ENCODE measurements at places on chromosomes 12 and 14.
A peak's percentile ranks its signal among the peaks of the same experiment; 100 is the strongest.

DNA sequence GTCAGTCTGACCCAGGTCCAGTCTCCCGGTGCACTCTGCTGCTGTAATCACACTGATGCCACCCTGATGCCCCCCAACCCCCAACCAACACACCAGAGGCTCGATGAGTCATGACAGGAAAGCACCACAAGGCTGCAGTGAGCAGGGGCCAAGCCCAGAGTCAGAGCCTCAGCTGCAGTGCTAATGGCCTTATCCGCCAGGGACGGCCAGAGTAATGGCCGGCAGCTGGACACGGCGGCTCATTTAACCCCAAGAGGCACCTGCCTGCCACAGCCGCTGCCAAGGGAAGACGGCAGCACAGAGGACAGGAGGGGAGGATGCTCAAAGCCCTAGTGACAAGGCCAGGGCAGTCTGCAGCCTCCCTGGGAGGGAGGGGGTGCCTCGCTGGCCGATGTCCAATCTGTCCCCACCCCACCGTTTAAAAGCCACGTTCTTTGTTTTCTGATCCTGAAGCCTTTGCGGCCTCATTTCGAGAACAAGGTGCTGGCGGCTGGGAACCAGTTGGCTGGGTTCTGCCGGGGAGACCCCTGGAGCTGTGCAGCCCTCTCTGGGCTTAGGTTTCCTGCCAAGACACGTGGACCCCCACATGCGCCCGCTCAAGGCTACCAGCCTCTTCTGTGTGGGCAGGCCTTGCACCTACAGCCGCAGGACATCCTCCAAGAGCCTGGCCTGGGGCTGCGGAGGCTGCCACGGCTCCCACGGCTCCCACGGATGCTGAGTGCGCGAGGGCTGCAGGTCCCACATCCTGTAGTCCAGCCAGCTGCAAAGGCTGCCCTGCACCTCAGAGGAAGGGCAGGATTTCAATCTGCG, 13.1 kb downstream of the CCDC85C start:
- no peak for DNase-seq

DNA sequence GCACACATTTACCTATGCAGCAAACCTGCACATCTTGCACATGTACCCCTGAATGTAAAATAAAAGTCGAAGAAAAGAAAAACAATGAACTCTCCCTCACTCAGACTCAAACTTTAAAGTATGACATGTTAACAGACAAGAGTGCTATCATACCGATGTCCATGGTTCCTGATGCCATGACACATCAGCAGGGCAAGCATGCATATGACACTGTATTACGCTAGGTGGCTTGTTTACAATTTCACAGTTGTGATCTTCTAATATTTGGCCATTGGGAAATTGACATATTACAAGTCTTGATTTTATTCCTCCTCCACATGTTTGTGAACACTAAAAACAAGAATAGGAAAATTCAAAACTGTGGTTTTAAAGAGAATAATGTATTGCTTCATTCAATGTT, 126.6 kb downstream of the ADAMTS20 start:
- DNase-seq: no peak

DNA sequence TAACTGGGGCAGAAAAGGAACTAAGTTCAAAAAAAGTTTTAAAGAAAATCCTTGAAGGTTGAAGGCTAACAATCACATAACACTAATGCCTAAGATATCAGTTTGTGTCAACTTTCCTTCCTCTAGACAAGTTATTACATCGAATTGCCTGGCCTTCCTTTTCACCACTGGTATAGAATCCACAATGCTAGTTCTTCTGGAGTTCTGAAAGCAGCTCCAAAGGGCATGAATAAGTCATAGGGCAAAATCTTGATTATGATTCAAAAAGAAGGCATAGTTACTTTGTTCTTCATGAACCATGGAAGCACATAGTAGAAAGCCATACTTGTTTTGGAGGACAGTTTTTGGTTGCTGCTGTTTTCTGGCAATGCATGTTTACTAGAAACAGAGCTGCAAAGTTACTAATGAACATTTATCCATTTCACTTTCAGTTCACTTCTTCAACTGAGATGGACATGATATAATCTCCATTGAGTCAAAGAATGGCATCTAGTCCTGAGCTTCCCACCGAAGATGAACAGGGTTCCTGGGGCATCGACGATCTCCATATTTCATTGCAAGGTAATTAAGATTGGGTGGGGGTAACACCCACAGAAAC, 56.0 kb downstream of the SYNE2 start:
- no peak for DNase-seq

- peak; percentile 33 for DNase-seq
Measured at GRCh38 chr12:42332301-42333285, 6.6 kb downstream of the PPHLN1 start.

DNA sequence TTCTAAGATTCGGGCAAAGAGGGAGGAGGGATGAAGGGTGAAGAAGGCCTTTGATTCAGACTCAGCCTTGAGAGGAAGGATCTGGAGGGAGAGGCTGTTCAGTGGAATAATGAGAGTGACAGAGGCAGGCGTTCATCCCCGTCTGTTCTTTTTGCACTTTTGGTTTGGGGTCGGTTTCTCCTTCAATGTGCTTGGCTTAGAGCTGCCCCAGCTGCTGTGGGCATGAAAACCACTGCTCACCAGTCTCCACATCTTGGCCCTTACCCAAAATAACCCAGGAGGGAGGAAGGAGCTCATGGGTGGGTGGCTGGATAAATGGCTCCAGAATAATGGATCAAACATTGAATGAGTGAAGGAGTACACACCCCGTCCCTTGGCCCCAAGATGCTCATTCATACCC, 261.7 kb upstream of the FKBP4 start:
- DNase-seq: no peak

DNA sequence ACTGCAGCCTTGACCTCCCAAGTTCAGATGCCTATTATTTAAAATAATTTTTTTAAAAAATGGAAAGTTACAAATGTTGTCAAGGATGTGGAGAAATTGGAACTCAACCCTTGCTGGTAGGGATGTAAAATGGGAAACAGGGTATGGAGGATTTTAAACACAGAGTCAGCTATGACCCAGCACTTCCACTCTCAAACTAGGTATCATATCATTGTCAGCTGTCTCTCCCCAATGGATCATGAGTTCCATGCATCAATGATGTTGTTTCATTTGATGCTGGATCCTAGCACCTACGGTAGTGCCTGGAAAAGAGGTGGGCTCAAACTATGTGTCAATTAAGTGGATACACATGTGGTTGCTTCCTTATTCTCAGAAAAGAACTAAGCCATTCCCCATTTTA, 150.9 kb downstream of the RIMBP2 start:
- no peak for DNase-seq

DNA sequence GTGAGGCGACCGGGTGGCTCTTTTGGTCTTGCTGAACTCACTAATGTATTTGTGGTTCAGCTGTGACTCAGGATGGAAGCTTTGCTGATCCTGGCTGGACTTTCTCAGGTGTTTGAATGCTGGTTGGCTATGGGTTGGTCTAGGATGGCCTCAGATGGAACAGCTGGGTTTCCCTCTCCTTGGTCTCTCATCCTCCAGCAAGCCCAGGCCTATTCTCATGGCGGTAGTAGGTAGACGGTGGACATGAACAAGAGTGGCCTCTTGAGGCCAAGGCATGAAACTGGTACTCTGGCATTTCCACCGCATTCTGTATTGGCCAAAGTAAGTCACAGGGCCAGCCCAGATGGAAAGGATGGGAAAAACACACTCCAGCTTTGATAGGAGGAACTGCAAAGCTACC, 11.8 kb upstream of the POLR3B start:
- DNase-seq: peak; percentile 48

DNA sequence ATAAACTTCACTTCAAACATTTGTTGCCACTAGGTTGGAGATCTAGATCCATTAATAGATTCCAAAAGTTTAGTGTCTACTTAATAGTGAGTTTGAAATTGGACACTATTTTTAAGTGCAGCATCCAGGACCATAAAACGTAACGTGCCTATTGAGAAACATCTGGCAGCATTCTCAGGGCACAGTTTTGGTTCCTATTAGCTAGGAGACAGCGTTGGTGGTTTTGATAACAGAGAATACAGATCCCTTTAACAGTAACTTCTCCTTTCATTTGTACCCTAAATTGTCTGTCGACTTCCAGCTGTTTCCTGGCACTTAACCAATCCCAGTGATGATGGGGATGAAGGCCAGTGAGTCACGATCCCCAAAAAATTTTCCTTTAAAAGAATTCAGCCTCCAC, 25.8 kb downstream of the KCNK10 start:
- no peak for DNase-seq

DNA sequence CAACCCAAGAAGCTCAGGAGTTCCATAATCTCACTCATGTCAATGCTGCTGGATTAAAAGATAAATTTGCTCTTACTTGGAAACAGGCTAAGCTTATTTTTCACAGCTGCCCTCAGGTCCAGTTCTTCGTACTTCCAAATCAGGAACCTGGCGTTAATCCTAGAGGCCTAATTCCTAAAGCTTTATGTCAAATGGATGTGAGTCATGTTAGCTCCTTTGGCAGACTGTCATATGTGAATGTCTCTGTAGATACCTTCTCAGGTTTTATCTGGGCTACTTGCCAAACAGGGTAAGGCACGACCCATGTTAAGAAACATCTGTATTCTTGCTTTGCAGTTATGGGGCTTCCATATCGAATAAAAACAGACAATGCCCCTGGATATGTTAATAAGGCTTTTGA, 504.6 kb downstream of the ALG10 start:
- no peak for DNase-seq

DNA sequence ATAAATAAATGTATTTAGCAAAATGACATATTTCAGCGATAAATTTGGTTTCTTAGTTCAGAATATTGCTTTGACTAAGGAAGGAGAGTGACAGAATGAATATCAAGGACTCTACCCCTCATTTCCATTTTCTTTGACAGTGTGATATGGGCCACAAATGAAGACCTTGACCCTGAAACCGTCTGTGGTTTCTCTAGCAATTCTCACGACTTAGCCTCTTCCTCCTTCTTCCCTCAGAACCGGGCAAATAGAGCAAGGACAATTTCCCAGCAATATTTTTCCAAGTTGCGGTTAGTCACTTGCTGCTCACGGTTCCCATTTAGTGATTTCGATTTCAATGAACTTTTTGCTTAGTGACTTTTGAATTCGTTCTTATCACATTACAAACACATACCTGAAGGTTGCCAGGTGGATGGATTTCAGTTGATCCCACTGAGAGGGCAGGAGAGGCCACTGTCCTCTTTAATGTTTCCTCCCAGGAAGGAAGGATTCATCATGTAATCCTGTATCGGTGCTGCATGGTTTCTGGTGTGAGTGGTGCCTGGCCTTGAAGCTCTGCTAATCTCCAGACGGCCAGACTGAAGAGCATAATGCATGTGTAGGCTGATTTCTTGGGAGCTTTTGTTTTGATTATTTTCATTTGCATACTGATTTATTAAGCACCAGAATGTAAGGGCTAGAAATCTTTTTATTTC, 77.6 kb downstream of the CHST11 start:
- peak; percentile 15 for DNase-seq

- peak; percentile 93 for DNase-seq
Measured at GRCh38 chr14:55715889-55716288, 135.9 kb downstream of the KTN1 start.

DNA sequence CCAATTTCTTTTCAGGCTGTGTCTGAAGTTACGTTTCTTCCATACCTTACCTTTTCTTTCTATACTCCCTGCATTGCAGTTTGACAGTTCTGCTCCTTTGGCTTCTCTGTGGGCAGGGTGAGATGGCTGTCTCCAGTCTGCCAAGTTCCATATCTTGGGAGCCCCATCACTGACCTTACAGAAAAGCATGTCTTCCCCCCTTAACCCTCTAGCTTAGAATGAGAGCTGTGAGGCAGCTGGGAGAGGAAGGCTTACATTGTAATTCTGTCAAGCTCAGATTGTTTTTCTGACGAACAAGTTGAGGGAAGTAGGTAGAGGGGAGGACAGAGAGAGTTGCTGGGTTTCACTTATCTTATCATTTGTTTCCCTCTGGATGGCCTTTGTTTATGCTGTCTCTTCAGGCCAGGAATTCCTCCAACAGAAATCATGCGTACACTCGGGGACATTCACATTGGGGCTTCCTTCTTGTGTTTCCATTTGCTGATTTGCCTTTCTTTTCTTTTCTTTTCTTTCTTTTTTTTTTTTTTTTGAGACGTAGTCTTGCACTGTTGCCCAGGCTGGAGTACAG, 9.3 kb downstream of the DAAM1 start:
- no peak for DNase-seq

GRCh38 chr14:20400965-20401593, 12.2 kb downstream of the TEP1 start:
- peak; percentile 14 for DNase-seq

DNA sequence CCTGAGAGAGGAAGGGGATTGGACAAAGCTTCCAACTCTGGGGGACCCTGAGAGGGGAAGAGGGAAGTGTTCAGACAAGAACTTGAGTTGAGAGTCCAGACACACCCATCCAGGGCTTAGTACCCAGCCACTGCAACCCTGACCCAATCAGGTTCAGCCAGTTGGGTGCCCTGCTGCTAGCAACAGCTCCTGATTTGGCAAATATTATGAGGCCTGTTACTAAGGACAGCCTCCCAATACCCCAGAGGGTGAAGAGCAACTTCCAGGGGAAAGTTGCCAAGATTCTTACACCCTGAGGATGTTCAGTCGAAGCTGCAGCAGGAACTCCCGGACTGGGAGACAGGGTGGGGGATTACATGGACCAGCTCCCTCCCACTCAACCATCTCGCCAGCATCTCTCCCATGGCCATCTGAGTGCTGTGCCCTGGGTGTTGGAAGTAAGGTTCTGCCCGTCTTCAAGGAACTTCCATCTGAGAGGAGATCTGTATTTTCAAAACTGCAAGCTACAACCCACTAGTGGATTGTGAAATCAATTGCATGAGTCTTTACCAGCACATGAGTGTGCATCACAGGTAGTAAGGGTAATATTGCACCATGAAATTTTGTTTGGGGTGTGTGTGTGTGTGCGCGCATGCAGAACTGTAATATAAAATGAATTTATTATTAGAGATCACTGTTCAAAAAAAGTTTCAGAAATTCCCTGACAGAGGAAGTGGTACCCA, 11.5 kb upstream of the KRT78 start:
- DNase-seq: peak; percentile 32

- peak; percentile 83 for DNase-seq
Measured at GRCh38 chr14:54253195-54253947, 143.4 kb upstream of the CDKN3 start.

DNA sequence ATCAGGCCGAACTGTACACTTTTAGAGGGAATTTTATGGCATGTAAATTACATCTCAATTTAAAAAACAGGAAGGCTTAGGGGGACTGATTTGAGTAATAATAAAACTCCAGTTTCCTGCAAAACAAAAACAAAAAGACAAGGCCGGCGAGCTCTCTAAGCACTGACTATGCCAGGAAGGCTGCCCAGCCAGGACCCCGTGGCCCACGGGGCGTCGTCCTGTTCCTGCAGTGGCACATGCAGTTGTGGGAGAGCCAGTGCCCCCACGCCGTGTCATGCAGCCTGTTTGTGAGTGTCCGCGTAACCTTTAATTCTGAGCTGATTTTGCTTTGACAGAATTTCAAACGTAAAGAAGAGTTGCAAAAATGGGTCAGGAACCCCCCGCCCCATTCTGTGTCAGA, 10.5 kb downstream of the XRCC3 start:
- DNase-seq: no peak

DNA sequence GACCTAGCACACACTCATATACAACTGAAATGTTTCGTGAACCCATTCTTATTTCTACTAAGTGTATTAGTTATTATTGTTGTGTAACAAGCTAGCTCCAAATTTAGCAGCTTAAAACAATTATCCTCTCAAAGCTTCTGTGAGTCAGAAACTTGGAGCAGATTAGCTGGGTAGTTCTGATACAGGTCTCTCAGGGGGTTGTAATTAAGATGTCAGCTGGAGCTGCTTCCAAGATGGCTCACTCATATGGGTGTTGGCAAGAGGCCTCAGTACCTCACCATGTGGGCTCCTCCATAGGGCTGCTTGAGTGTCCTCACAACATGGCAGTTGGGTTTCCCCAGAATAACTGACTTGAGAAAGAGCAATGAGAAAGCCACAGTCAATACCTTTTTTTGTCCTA, 9.8 kb downstream of the GPR135 start:
- peak; percentile 87 for DNase-seq

Measured in fibroblast of skin of right quadriceps (primary cell).